ENCODE measurements at places on chromosomes 3 and 15.

DNA sequence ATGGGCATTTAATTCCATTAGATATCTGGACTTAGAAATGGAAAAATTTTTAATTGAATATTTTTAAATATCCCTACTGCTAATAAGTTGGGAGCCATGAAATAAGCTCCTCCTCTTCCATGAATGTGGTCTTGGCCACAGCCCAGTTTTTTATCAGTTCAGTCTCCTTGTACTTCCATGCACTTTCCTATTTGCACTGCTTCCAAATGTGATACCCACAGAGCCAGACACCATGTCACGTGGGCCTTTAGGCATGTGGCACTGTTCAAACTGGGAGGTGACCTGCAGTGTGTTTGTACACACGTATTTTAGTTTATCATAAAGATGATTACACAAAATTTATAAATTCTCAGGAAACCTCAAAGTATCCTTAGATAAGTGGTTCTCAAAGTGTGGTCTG is 80.1 kb upstream of the DGKG start:
- DNase-seq: no peak

DNA sequence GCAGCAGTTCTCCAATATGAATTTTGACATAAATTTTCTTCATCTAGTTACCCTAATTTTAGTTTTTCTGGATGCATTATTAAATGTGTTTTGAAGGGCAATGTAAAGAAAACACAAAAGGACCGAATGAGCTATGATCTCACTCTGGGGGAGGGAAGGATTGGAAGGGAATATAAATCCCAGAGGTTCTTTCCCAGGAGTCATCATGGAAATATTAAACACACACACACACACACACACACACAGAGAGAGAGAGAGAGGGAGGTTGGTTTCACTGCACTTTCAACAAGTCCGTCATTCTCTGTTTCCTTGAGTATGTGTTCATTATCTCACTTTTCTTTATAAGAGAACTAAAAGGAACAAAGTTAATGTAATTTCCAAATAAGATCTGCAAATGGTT is 70.7 kb upstream of the DCBLD2 start:
- no peak for DNase-seq

- no peak for DNase-seq
These were observed 4.1 kb downstream of the EFCAB12 start for GRCh38 chr3:129424185-129424841.

DNA sequence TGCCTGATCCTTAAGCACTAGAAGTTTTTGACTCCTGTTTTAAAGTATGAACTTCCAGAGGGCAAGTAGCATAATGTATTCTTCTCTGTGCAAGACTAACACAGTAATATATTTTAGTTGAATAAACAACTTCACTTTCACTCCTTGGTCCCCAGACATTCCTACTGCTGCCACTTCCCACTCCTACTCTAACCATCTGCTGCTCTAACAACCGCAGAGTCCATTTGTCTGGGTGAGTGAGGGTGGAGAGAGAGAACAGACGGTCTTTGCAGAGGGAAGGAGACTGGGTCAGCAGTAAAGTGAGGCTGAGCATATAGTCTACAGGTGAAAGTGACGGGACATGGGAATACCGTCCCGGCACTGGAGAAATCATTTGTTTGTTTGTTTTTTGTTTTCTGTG is 301.0 kb upstream of the SLCO3A1 start:
- DNase-seq: no peak

- no peak for DNase-seq
These were observed 63.2 kb upstream of the TNFSF10 start for GRCh38 chr3:172586436-172586835.

DNA sequence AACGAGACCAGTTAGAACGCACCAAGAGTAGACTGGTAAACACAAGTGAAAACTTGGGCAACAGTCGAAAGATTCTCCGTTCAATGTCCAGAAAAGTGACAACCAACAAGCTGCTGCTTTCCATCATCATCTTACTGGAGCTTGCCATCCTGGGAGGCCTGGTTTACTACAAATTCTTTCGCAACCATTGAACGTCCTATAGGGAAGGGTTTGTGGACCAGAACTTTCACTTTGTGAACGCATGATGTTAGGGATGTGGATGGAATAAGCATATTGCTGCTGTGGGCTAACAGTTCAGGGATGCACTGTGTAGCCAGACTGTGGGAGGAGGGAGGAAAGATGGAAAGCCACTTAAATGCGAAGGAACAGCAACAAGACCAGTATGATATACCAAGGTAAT is 34.9 kb upstream of the TBC1D23 start:
- no peak for DNase-seq

DNA sequence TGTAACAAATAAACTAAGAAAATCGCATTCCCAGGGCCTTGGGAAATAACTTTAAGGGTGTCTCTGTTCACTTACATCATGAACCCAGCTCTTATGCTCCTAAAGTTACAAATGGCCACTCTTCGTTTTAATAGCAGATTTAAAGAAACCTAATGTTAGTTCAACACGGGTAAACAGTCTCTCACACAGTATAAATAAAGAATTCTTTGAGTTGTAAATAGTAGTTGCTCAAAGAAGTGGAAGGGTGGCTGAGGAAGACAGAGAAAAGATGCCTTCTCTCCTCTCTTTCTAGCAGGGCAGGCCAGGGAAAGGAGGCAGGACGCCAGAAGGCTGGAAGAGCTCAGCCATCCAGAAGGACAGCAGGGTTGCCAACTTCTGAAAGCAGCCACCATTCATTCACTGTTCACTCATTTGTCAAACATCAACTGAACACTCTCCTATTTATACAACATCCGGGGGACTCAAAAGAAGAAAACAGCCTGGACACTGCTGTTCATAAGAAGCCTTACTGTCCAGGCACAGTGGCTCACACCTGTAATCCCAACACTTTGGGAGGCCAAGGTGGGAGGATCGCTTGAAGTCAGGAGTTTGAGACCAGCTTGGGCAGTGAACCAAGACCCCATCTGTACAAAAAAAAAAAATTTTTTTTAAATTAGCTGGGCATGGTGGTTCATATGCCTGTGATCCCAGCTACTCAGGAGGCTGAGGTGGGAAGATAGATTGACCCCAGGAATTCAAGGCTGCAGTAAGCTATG is 47.3 kb downstream of the WWTR1 start:
- DNase-seq: no peak

DNA sequence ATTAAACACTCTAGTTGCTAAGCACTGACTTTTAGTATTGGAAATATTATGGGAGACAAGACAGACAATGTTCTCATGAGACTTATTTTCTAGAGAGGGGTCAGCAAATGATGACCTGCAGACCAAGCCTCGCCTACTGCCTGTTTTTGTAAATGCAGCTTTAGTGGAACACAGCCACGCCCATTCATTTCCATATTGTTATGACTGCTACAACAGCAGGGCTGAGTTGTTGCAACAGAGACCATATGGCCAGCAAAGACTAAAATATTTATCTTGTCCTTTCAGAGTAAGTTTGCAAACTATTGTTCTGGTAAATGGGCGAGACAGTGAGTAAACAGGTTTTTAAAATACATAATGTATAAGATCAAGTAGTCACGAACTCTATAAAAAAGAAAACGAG is 570.2 kb downstream of the NTRK3 start:
- DNase-seq: no peak

DNA sequence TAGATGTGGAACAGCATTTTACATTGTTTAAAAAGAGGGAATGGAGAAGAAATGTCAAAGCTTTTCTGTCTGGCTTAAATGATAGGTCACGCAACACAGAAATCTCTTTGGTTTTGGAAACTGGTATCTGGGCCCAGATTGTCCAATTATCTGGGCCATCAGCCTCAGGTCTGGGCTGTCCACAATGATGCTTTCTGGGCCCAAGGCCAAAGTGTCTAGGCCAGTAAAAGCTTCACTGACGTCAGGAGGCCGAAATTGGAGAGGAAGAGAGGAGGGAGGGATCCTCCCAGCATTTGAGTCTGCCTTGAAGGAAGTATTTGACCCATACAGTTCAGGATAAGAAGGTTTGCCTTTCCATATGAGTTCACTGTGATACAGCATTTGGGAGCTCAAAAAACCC is 60.7 kb upstream of the ALDH1A3 start:
- DNase-seq: no peak

- no peak for DNase-seq
These were observed 93.2 kb downstream of the SLCO3A1 start for GRCh38 chr15:91946581-91947292.

- no peak for DNase-seq
These were observed 43.6 kb upstream of the PLCL2 start for GRCh38 chr3:16841041-16841753.

DNA sequence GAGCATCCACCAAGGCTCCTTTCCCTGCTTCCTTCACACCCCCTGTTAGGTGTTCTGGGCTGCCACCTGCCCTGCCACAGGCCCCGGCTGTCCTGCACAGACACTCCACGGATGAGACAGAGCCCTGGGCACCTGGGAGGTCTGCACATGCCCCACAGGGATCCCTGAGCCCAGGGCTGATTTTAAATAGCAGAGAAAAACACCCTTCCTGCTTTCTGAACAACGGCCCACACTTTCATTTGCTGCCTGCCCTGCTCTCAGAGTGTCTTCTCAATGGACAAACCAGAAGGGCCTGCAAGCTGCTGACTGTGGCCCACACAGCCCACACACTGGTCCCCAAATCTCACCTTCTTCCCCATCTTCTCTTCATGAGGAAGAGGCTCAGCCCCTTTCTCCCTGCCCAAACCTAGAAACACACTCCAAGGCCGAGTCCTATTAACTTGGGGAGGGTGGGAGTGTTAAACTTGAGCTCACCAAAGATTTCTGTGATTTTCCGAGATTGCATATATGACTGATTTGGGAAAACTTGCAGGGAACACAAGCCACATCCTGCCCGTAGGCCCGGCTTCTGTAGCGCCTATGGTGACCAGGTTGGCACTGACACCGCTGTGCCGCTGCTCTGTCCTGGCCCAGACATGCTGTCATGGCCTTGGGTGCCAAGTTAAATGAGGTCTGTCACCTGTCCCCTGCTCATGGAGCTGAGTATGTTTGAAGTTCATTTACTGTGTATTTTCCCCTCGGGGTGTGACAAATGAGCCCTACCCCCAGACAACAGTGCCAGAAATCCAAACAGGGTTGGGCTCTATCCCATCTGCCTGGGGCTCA is 47.2 kb upstream of the KLF13 start:
- DNase-seq: peak; percentile 96

GRCh38 chr15:75620841-75621391 is 4.6 kb downstream of the SNUPN start:
- no peak for DNase-seq

- DNase-seq: peak; percentile 83
These were observed 68.3 kb upstream of the SLC12A8 start for GRCh38 chr3:125280668-125281361.

GRCh38 chr3:1326546-1326945 is 233.7 kb downstream of the CNTN6 start:
- no peak for DNase-seq

- no peak for DNase-seq
These were observed 81.5 kb downstream of the SMAD3 start for GRCh38 chr15:67146875-67147381.

DNA sequence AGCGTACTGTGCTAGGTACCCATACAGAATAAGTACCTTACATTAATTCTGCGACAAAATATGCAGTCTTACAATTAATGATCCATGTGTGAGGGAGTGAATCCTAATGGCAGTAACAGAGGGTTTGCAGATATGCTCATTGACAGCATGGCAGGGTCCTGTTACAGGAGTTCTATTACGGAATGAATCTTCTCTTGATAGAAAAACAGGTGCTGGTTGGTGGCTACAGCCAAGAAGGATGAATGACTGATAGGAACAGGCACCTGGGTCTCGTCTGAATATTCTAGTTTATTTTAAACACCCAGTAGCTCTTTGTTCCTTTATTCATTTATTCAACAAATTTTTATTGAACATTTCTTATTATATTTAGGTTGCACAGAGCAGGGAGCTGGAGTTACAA is 22.8 kb downstream of the PGBD4 start:
- no peak for DNase-seq

GRCh38 chr3:63824309-63824708 is 5.2 kb downstream of the C3orf49 start:
- no peak for DNase-seq
